ENCODE measurements at places on chromosomes 7 and 10.

GRCh38 chr10:64368298-64368697 lies 847.1 kb downstream of the REEP3 start:
- no peak for DNase-seq

DNA sequence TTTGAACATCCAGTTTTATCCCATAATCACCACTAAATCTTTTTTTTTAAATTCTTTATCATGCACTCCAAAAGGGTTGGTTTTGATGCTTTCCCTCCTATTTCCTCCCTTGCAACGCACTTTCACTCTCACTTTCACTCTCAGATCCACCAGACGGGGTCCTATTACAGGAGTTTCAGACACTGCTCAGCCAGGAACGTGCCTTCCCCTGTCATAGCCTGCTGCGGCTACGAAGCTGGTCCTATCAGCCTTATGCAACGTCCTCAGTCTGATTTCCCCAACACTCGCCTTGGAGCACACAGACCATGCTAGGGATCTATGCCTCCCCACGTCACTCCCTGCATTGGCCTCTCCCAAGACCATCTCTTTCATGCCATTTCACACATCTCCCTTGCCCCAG lies 23.4 kb downstream of the ZPBP start:
- no peak for DNase-seq

DNA sequence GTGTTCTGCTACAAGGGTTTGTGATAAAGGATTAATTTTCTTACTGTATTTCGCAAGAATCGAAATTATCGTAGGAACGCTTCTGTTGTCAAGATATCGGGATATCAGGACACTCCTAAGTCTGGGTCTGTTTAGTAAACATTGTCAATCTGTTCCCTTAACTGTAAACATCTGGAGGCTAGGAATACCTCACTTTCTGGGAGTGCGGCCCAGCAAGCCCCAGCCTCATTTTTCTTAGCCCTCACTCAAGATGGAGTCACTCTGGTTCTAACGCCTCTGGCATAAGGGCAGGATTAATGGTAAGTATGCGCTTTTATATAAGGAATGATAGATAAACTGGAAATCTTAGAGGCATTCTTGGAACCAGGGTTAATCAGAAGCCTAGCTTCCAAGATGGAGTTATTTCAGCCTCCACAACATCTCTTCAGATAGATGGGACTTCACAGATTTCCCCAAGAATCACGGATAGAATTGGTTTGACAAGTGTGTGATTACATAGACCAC lies 30.1 kb upstream of the CCL24 start:
- DNase-seq, result no peak

- no peak for DNase-seq
Measured at GRCh38 chr7:81721437-81721836, 48.4 kb downstream of the HGF start.

DNA sequence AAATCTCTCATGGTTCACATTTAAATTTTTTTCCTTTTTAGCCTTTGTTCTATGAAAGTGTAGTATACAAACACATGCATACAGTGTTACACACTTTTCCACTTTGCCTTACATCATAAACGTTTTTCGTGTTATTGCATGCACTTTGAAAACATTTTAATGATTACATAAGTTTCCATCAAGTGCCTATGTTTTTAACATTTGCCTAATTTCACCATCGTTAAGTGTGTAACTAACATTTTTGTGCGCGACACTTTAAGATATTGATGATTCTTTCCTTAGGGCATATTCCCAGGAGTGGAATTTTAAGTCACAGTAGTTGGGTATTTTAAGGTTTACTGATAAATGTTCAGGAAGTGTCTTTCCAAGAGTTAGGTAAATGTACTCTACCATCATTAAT lies 1.5 kb upstream of the FRAT2 start:
- no peak for DNase-seq
